ENCODE measurements at places on chromosomes 3 and 15. TPM values are rescaled to one million over a fixed set of nuclear protein-coding genes. Genes with fewer than 3 reads are reported as not detected.

GRCh38 chr3:56989169-56989976, 71.1 kb upstream of the SPATA12 start:
- no peak for DNase-seq

GRCh38 chr3:185479373-185479945, 19.4 kb downstream of the TMEM41A start:
- DNase-seq, result no peak

DNA sequence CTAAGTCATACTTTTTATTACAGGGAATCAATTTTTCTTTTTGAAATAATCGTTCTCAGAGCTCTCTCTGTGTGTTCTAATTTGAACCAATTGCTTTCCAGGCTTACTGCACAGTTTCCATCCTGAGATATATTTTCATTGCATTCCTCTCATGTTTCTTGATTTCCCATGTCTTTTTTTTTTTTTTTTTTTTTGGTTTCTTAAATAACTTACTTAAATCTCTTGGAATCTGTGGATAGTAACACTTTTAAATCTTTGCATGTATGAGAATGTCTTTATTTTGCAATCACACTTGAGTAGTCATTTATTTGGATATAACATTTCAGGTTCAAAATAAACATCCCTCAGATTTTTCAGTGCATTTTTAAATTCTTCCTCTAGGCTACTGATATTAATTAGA, 14.5 kb upstream of the ABTB1 start:
- no peak for DNase-seq

DNA sequence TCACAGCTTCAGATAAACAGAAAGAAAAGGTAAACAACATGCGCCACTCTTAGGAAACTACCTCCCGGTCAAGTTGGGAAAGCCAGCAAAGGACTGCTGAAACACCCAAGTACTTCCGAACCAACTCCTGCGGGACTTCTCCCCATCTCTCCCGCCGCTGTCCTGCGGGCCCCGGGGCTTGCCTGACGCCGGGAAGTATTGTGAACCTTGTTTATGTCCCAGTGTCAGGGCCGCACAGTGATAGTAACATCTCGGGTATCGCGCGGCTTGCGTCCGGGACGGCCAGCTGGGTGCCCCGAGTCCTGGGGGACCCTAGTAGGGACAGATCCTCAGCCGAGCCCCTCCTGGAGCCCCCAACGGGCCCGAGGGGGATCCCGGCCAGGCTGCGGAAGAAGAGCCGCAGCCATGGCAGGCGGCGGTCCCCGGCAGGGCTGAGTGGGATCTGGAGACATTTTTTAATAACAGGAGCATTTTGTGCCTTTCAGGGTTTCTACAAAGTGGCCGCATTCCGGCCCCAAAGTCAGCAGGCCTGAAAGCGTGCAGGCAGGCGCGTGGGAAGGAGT, 756 bp downstream of the CLPX start:
- DNase-seq, result peak; percentile 81

- no peak for DNase-seq
Measured at GRCh38 chr3:74539876-74540275, 74.6 kb downstream of the CNTN3 start.

DNA sequence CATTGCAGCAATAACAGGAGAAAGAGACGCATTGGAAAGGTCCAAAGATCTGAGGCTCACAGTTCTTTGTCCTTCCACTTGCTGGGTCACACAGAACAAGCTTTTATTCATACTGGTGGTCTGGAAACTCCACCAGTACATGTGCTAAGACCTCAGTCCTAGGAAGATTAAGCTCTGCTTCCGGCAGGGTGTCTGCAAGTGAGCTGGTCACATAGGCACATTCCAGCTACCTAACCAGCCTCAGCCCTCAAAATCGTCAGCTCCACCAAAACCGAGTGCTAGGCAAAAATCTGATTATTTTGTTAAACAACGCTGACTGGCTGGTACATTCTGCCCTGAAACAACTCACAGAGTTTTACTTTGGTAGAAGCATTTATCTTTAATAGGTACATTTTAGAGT, 2.2 kb downstream of the ZBED2 start:
- DNase-seq, result no peak

GRCh38 chr15:88029696-88030095, 226.8 kb downstream of the NTRK3 start:
- DNase-seq, result no peak

DNA sequence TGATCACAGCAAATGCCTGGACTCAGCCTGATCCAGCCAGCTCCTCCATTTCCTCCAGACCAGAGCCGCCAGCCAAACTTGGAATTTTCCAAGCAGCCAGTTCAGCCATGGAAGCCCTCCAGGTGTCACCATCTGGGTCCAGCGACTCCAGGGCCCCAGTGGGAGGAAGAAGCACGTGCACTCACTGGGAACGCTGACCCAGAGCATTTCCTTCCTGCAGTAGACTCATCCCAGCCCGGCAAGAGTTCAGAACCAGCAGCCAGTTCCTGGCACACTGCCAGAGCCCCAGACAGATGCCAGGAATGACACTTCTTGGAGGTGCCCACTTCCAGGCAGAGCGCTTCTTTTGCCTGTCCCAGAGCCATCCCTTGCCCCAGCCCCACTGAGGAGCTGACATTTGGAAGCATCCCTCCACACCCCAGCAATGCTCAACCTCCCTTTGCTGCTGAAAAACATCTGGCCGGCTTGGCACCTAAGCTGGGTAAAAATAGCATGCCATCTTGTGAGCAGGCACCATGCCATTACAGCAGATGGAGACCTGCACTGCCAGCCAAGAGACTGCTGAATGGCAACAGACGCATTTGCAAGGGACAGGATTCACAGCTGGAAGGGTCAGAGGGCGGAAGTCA, 460.3 kb upstream of the PROK2 start:
- DNase-seq, result no peak

GRCh38 chr3:144221761-144222160, 250.1 kb downstream of the DIPK2A start:
- DNase-seq, result peak; percentile 1

DNA sequence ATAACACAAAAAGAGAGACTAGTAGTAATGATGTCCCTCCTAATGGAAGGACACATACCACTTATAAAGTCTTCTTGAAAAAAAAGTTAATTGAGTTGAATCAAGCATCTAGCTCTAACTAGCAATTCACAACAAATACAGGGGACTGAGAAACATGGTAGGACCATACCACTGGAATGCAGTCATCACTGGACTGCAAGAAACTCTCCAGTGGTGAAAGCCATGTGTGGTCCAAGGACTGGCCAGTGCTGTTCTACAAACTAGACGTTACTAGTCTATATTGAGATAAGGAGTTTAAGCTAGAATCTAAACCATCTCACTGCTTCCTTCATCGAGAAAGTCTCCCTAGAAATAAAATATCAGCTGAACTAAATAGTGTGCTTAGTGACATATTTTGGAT, 16.7 kb downstream of the FBN1 start:
- no peak for DNase-seq

GRCh38 chr3:118946449-118946848, 88.2 kb downstream of the IGSF11 start:
- no peak for DNase-seq

GRCh38 chr3:191388823-191389222, 58.5 kb upstream of the UTS2B start:
- no peak for DNase-seq

DNA sequence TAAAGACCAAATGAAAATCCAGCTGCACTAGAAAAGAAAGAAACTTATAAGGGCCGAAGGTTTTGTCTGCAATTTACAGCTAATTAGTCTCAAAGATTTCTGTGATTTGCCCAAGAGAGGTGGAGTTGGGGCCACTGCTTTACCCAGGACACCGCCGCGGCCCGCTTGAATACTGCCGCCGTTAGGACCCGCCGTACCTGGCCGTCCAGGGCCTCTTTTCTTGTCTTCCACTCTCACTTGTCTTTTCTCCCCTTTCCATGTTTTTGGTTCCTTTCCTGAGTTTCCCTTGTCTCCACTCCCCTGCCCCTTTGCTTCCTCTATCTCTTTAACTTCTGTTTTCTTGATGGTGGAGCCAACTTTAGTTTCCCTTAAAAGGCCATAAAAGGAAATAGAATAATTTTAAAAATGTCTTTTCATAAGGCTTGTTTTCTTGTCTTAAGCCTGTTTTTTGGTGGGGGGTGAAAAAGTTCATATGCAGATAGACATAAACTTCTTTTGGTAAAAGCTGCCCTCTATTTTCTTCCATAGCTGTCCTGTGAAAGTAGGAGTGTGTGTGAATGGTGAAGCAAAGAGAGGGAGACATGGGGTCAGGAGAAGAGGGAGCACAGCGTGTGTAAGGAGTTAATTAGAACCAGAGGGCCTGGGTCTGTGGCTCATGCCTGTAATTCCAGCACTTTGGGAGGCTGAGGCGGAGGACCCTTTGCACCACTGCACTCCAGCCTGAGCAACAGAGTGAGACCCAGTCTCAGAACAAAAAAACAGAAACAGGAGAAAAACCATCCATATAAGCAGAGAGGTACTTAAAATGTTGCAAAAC, 16.0 kb upstream of the CCNL1 start:
- peak; percentile 65 for DNase-seq

DNA sequence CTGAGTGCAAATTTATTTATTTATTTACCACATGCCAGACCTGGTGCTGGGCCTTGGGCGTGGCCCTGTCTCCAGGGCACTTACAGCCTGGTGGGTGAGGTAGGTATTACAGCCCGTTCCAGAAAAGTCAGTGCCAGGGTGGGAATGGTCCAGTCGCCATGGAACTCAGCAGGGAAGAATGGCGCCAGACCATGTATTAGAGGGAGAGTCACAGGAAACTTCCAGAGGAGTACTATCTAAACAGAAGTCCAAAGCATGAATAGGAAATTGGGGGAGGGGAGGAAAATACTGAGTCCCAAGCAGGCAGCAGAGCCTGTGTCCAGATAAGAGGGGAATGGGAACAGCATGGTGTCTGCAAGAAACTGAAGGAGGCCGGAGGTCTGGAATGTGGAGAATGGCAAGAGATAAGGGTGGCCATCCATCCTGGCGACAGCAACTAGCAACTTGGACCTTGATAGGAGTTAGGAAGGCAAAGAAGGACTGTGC, 27.0 kb downstream of the SH3BP5 start:
- peak; percentile 54 for DNase-seq

- DNase-seq, result no peak
Measured at GRCh38 chr3:56197259-56197965, 270.9 kb downstream of the ERC2 start.

GRCh38 chr3:53192608-53193007, 31.6 kb downstream of the PRKCD start:
- DNase-seq, result peak; percentile 63

DNA sequence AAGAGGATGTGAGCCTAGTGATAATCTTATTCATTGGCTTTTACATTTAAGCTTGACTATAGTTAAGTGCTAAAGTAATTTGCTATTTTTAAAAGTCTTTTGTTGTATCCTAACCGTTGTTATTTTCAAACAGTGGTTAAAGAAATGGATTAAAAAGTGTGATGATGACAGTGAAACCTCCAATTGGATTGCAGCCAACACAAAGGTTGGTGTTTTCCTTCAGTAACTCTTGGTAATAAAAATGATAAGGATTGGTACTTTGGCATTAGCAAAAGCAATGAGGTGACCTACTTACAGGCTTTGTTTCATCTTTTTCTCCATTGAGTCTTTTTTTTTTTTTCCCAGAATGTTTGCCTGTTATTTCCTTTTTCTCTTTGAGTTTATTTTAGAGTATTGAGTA, 87.5 kb upstream of the GOLGA6B start:
- DNase-seq, result no peak

DNA sequence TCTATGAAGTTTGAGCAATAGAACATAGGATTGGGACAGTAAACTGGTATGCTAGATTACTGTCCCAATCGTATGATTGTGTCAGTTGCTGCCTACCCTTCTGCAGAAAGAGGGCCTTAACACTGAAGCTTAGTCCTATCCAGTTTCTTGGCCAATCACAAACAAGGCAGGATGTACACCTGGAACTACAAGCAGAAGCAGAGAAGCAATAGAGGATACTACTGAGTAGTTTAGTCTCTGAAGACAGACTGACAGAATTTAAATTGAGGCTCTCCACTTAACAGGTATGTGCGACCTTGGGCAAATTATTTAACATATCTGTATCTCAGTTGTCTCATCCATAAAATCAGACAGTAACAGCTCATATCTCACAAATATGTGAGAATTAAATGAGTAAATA, 85.0 kb downstream of the ZNF280D start:
- DNase-seq, result no peak

PPM1L gene
- 5.7 TPM for total RNA-seq

DUT gene
- total RNA-seq, result 75.5 TPM

TMEM266 gene
- total RNA-seq, result 5.4 TPM
